ENCODE measurements at places on chromosomes 6 and 20.

- DNase-seq, result no peak
Measured at GRCh38 chr20:17616480-17617211, 46.8 kb downstream of the DSTN start.

GRCh38 chr6:4577406-4577805 is 198.8 kb upstream of the CDYL start:
- DNase-seq, result no peak

- no peak for DNase-seq
Measured at GRCh38 chr6:123169774-123170095, 173.7 kb downstream of the CLVS2 start.

- DNase-seq, result no peak
Measured at GRCh38 chr6:33985313-33985751, 160.6 kb downstream of the GRM4 start.

DNA sequence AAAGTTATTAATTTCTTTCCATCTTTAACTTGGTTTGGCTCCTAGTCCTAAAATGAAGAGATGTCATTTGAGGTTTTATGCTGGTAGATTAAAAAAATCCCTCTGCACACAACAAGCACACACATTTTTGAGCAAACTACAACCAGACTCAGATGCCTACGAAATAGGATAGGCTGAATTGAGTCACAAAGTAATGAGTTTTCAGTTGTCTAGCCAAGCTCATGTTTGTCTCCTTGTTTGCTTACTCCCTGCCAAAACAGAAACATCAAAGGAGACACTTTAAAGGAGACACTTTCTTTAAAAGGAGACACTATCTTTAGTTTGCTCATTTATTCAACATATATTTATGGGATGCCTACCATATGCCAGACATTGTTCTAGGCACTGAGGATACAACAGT is 56.2 kb downstream of the TPBG start:
- no peak for DNase-seq

GRCh38 chr6:37915463-37915862 is 95.9 kb downstream of the ZFAND3 start:
- DNase-seq, result no peak

GRCh38 chr20:3685341-3685740 is 3.5 kb upstream of the ADAM33 start:
- no peak for DNase-seq

DNA sequence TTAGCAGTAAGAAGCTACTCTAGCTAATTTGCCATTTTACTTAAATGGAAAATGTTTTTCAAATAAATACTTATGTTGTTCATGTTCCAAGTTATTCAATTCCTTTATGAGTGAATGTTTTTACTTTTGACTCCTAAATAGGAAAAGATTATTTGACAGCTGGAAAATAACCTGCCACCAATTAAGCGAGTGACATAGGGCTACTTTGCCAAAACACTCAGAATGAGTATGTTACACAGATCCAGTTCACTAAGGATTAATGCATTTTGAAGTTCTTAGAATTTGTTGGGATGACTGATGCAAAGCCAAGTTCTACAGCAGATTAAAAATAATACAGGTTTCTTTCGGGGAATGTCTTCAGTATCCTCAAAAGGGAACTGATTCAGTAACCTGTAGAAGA is 144.4 kb downstream of the ADGRG6 start:
- DNase-seq, result no peak

- no peak for DNase-seq
Measured at GRCh38 chr20:36270744-36271638, 34.7 kb downstream of the AAR2 start.

- no peak for DNase-seq
Measured at GRCh38 chr6:38153076-38153797, 333.7 kb downstream of the ZFAND3 start.

DNA sequence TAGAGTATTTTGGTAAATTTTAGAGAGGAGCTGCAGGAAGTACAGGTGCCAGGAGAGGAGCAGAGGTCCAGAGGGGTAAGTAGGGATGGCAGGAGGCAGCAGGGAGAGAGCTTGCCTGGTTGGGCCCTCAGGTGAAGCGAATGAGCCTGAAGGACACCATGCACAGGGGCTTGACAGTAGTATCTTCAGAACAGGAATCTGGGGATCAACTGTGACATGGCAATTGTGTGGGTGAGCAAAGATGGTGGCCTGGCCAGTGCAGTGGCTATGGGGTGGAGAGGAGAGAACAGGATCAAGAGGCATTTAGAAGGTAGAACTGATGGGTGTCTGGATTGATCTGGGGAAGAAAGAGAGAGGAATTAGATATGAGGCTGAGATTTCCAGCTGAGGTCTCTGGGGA is 68.7 kb upstream of the RNF24 start:
- DNase-seq, result no peak

- no peak for DNase-seq
Measured at GRCh38 chr6:135540207-135540840, 42.8 kb upstream of the AHI1 start.

GRCh38 chr6:157982102-157982562 is 469 bp downstream of the SYNJ2 start:
- DNase-seq, result peak; percentile 16

- DNase-seq, result no peak
Measured at GRCh38 chr6:102068349-102068929, 674.9 kb downstream of the GRIK2 start.

DNA sequence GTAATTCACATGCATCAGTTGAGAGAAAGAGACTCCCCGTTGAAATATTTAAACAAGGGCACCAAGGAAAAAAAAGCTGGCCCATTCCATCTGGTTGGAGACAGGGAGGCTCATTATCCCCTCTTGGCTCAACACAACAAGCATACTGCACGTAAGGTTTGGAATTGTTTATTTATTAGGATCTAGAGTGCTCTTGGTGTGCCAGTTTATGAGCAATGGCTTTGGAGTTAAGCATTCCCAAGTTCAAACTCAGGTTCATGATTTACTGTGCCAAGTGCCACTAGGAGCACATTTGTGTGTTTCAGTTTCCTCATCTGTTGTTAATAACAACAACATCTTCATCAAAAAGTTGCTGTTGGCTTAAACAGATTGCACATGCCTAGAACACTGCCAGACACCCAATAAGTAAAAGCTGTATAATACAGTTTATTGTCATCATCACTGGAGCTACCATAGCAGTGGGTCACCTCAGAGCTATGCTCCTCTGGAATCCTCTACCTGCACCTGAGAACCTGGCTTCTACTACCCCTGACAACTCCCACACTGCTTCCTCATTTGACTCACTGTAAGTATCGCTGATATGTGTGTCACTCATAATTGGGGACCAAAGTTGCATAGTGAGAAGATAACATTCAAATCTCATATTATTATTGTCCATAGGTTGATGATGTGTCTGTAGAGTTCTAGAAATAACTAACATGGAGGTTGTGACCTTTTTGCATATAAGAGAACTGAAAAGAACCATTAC is 5.4 kb downstream of the SLC17A3 start:
- no peak for DNase-seq

- DNase-seq, result no peak
Measured at GRCh38 chr6:162964488-162965140, 236.8 kb downstream of the PACRG start.

DNA sequence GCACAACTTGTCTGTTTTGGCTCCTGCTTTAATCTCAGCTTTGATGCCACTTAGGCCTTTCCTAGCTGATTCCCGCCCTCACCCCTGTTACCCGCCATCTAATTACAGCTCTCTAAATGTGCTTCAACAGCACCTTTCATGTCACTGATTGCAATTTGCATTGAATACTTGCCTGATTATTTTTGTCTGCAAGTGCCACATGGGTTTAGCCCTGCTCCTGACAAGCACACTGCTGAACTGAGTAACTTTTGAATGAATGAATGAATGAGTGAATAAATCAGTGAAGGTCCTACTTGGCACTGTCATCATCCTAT is 591 bp upstream of the DCBLD1 start:
- no peak for DNase-seq

DNA sequence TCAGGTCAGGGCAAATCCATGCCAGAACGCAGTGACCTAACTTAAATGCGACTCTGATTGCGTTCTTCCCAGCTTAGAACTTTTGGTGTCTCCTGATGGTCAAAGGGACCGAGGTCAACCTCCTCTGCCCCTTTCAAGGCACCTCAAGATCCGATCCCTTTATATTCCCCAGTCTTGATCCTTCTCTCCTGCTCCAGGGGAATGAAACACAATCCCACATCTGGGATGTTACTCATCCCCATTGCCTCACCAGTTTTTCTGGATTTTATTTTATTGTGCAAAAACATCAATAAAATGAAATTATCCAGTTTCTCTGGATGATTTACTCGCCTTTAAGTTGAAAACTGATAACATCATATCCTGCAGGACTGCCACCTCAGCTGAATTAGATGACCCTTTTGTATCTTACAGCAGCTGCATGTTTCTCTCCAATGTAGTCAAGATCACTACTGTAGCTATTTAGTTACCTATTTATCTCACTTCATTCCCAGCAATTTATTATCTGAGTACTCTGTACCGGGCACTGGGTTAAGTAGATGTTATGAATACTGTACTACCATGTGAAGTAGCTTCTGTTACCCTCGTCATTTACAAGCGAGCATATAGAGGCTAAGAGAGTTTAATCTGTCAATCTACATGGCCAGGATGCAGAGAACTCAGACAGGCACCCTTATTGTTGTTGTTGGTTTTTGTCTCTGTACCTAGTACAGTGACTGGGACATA is 44.0 kb downstream of the IRAK1BP1 start:
- DNase-seq, result no peak

DNA sequence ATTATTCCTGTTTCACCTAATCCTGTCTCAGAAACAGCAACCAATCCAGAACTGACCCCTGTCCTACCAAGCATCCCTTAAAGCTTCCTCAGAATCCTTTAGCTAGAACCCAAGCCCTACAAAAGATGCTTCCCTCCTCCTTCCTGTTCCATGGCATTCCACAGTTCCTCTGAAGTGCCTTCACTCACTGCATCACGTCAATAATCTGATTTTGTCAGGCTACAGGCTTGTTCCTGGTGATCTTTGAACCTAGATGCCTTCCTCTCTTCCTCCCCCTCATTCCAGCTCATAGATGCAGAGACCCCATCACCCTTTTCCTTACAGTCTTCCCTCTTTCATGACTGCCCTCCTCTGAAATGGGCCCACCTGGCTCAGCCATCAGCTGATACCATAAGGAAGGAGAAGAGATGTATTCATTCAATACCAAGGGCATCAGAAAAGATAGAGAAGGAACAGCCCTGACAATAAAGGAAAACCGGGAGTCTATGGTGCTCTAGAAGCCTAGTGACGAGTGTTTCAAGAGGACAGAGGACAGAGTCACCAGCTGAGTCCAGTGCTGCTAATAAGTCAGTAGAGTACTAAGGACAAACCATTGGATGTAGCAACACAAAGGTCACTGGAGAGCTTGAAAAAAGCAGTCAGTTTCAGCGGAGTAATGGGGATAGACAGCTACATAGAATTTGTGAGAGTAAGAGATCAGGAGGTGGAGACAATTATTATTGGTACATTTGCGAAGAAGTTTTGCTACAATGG is 62.5 kb upstream of the SPDEF start:
- no peak for DNase-seq

DNA sequence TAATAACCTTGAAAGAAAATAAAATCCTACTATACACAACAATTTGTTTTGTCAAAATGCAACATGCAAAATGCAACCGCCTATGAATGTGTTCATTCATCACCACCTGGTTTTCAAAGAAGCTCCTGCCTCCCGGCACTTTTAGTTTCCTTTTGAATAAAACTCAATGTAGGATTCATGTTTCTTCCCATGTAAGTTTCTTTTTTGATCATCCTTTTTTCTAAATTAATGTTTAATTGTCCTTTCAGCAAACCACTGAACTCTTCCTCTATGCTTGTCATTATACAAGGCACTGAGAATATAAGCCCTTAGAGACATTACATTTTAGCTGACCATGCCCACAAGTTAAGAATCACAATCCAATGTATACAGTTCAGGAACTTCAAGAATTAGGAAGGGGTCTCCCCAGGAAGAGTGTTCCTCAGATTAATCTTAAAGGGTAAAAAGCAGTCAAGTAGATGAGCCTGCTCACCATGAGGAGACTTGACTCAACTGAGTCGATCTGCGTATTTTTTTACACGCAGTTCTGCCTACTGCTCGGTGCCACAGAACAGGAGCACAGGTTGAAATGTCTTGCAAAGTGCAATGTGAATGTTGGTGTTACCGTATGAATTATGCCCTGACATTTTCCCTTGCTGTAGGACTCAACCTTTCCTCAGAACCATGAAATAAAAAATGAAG is 7.2 kb upstream of the THEMIS start:
- peak; percentile 31 for DNase-seq

GRCh38 chr6:20160541-20161283 is 51.6 kb downstream of the MBOAT1 start:
- DNase-seq, result no peak

DNA sequence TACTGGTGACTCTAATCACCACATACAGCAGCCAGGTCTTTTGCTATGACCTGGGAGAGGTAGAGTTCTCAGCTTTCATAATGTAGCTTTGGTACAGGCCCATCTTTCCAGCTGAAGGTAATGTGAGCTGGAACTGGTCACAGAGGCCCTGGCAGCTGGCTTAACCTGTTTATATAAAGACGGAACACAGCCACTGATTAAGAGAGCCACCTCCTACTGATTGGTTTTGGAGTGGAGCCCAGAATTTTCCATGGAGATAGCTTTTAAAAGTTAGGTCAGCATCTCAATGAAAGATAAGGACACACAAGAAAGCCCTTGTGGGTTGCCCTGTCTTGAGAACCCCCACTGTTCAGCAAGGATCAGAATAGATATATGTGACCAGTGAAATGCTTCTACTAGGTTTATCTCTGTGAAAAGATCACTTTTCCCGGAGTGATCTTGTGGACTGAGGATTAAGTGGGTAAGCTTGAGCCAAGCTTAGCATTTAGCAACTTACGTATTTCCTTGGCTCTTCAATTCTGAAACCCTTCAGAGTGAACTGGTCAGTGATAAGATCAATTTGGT is 213.7 kb upstream of the CITED2 start:
- DNase-seq, result no peak

DNA sequence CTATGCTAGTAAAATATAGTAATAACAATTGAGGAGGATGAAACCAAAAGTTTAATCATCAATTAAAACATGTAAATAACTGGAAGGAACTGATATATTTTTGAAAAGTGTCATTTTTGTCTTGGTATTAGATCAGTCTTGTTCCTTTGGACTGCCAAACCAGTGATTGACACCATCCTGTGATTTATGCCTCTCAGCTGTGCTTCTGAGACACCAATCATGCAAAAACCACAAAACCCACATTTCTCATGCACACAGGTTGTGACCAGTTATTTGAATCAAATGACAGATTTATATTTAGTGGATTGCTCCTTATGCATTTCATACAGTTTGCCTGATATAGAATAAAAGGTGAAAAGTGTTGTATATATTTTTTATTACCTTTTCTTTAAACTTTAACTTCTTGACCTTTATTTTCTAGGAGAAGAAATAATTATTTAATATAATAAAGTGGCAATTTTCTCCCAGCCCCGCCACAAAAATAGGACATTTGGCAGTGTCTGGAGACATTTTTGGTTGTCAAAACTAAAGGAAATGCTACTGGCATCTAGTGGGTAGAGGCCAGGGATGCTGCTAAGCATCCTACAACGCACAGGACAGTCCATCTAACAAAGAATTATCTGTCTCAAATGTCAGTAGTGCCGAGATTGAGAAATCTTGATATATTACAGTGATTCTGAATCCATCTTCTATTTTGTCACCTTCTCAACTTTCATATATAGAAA is 383.6 kb downstream of the BCKDHB start:
- DNase-seq, result no peak

- DNase-seq, result no peak
Measured at GRCh38 chr20:36279776-36280175, 26.4 kb upstream of the DLGAP4 start.

Measured in central memory CD4-positive, alpha-beta T cell (primary cell).